ENCODE measurements at places on chromosomes 3 and 15. TPM values are rescaled to one million over a fixed set of nuclear protein-coding genes. Genes with fewer than 3 reads are reported as not detected.

DNA sequence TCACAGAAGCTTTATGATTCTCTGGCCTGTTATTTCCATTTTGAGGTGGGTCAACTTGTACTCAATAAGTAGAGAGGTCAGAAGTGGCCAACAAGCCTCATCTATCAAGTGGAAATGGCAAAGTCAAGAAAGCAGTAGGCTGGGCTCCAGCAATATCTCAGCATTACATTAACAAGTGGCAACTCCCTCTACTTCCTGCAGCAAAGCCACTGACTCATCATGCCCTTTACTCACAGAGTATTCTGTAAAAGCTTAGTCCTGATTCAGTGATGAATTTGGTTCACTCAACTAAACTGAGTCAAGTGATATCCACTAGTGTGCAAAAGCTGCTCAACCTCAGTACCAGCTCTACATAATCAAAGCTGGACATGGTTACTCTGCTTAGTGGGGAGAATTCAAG, 954.6 kb downstream of the EPHA3 start:
- DNase-seq: no peak
- H3K27me3 ChIP-seq: no peaks in the 10 kb centered on the region
- H3K4me3 ChIP-seq: no peak overlapping the region
- H3K27ac ChIP-seq: no peak overlapping the region
- no peaks in the 10 kb centered on the region for H3K4me1 ChIP-seq

BAHD1 gene
- 27.9 TPM for total RNA-seq

DNA sequence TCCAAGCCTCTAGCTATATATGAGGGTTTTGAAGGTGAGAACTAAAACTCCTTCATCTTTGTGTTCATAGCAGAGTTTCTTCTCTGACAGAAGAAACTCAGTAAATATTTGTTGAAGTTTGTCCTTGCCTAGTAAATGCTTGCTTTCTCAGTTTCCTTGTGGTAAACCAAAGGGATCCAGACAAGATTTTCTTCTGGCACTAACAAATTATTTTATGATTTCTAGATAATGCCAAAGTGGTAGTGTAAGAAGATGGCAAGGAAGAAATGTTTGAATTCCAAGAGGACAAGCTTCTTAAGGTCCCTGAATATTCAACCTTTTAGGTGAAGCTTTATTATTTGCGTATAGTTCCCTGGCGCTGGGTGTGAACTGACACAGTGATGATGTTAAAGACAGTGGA, 14.4 kb downstream of the ARIH1 start:
- no peak for DNase-seq
- no peaks in the 10 kb centered on the region for H3K36me3 ChIP-seq
- H3K4me1 ChIP-seq: peaks cover 51% of the 10 kb centered on the region
- no peak overlapping the region for H3K27ac ChIP-seq

FGF7 gene
- total RNA-seq: not detected

IVD gene
- total RNA-seq: 111 TPM

DNA sequence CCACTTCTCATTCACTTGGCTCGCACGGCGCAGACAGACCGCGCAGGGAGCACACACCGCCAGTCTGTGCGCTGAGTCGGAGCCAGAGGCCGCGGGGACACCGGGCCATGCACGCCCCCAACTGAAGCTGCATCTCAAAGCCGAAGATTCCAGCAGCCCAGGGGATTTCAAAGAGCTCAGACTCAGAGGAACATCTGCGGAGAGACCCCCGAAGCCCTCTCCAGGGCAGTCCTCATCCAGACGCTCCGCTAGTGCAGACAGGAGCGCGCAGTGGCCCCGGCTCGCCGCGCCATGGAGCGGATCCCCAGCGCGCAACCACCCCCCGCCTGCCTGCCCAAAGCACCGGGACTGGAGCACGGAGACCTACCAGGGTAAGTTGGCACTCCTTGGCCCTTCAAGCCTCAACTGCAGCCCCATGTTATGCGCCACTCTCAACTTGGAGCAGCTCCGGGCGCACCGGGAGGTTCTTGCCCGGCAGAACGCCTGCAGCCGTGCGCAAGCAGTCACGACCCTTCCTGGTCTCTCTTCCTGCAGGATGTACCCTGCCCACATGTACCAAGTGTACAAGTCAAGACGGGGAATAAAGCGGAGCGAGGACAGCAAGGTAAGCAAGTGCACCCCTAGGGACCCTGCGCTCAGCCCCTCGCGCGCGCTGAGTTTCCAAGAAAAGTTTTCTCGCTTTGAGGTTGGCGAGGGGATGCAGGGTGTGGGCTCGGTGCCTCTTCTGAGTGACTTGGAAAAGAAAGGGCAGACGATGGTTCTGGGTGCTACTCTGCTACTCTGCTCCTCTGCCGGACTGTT, at the start of gene BHLHE40:
Gene BHLHE40, plus strand, starts transcription at position 10 of the 801 bp plus-strand sequence. Its CDS starts 282 bp downstream, at position 292.
- peaks cover 47% of the 10 kb centered on the region for H3K36me3 ChIP-seq
- peak within 1 kb of the TSS; percentile 91 for H3K27ac ChIP-seq
- H3K27me3 ChIP-seq: no peaks in the 10 kb centered on the region
- peak; percentile 75 for DNase-seq
- peak within 1 kb of the TSS; percentile 96 for H3K4me3 ChIP-seq

DNA sequence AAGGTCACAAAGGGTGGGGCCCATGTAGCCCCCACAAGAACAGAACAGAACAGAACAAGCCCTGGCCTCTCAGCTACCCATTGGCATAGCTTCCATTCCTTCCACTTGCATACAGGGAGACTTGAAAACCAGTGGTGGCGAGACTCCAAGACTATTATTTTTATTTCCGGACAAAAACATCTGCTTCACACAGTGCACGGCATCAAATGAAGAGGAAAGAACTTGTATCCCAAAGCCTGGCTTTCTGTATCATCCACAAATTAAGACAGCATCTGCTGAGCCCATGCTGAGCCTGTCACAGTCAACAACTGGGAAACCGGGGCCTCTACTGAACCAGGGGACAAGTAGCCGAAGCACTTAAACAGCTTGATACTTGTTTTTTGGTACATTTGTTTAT, 56.0 kb downstream of the CLEC3B start:
- no peaks in the 10 kb centered on the region for H3K36me3 ChIP-seq
- H3K27me3 ChIP-seq: peaks cover 4% of the 10 kb centered on the region
- H3K4me3 ChIP-seq: no peak overlapping the region

Data from natural killer cell treated with Interleukin-12 subunit alpha and Interleukin-12 subunit beta and Interleukin-15 and Interleukin-18, amount 100 ng/mL, for 72 hours (primary cell).